Stimulated activated CD8-positive, alpha-beta memory T cell treated with anti-CD3 and anti-CD28 coated beads, Interleukin-4, amount 100 ng/mL, for 4 hours (primary cell): ENCODE measurements at places on chromosomes 2 and 18.
A peak's percentile ranks its signal among the peaks of the same experiment; 100 is the strongest.

DNA sequence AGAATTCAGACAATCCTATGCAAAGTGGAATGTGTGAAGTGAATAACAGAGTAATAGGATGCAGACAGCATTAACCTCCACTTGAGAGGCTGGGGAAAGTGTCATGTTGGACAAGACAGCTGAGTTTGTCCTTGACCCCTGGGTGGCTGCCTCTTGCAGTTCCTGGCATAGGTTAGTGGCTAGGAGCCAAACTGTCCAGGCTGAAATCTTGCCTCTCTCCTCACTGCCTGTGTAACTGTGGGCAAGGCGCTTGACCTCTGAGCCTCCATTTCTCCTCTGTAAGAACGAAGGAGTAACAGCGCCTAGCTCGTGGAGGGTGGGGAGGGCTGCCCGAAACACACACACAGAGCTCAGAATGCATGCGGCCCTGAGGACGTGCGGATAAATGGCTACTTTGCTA lies 34.8 kb upstream of the LDLRAD4 start:
- DNase-seq: no peak

GRCh38 chr2:86292571-86293515 lies 44.6 kb downstream of the REEP1 start:
- DNase-seq: no peak

DNA sequence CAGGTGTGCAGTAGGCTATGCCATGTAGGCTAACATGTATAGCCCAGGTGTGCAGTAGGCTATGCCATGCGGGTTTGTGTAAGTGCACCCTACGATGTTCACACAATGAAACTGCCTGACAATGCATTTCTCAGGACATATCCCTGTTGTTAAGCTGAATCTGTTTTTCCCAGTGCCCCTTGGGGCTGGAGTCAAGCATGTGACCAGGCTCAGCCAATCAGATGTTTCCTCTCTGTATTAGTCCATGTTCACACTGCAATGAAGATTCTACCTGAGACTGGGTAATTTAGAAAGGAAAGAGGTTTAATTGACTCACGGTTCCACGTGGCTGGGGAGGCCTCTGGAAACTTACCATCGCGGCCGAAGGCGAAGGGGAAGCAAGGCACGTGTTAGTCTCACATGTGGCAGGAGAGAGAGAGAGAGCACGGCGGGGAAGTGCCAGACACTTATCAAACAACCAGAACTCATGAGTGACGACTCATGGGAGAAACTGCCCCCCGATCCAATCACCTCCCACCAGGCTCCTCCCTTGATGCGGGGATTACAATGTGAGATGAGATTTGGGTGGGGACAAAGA lies 24.2 kb downstream of the ITM2C start:
- no peak for DNase-seq

DNA sequence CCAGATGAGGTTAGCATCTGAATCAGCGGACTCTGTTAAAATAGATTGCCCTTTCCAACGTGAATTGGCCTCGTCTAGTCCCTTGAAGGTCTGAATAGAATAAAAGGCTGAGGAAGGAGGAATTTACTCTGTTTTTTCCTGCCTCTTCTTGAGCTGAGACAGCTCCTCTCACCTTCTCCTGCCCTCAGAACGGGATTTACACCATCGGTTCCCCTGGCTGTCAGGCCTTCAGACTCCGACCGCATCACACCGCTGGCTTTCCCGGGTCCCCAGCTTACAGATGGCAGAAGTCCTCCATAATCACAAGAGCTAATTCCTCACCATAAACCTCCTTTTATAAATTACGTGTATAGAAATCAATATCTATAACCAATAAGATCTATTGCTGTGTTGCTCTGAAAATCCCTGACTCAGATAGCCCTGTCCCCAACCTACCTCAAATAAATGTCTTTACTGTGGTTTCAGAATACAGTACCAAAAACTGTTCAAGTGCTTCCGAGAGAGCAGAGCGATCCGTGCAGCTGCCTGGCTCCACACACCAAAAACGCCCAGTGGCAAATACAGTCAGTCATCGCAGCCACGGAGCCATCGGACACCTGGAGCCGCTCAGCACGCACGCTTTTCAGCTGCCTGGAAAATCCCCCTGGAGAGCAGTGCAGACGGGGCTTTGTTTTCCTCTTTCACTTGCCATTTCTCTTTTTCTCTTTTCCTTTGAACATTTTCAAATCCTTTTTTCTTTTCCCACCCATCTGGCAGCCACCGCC lies 196.9 kb downstream of the NRP2 start:
- no peak for DNase-seq

GRCh38 chr2:196289000-196289399 lies 117.6 kb upstream of the STK17B start:
- no peak for DNase-seq

DNA sequence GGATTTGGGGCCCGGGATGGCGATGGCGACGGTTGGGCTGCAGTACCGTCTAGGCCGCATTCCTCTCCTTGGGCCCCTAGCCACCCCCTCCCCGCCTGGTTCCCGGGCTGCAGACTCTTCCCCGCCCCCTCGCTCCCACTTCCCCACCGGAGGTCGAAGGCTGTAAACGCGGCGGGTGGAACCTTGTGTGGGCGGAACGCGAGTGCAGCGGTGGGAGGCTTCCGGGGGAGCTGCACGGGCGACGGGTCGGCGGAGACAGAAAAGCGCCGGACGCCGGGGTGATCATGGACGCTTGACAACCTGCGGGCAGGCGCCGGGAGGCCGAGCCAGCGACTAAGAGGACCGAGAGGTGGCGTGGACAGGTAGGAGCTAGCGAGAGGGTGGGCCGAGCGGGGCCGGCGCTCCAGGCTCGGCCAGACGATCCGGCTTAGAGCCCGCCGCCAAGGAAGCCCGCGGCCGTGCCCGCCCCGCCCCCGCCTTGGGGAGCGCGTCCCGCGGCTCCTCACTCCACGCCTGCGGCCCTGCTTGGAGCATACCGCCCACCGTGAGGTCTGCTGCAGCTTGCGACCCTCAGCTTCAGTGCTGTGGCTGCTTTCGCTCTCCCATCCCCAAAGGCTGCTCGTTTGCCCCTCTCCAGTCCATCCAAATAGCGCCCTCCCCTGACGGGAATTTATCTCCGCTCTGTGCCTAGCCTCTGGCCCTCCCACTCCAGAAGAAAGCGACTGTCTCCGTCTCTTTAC lies at the start of gene COPS7B:
COPS7B (plus strand) TSS at position 269 of the 740 bp plus-strand sequence. CDS start 2,126 bp downstream, outside the sequence.
- DNase-seq: peak; percentile 68

- no peak for DNase-seq
These were observed 909.2 kb upstream of the FANCL start for GRCh38 chr2:59150217-59150849.

GRCh38 chr2:181973171-181973783 lies 12.4 kb upstream of the PPP1R1C start:
- no peak for DNase-seq

DNA sequence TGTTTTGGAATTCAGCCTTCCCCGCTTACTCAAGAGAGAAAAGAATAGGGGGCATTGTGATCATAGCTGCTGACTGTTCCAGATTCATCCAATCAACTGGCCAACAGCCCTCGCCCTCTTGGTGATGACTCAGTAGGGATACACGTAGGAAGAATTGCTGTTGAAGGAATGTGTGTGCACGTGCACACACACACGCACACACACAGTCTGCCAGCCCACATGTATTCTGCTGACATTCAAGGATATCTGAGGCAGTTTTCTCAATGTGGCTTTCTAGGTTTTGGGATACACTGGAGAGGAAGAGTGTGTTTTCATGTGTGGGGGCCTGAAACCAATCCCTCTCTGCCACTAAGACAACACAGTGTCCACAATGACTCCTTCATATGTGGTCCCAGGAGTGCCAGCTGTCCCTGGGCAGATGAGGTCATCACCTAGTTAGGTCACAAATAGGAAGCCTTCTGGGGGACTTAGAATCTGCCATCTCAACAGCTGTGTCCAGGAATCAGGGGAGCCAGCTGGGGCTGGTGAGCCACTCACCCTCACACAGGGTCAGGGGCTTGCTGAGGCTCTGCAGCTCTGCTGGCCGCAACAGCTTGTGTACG lies 352.6 kb downstream of the SS18 start:
- no peak for DNase-seq

DNA sequence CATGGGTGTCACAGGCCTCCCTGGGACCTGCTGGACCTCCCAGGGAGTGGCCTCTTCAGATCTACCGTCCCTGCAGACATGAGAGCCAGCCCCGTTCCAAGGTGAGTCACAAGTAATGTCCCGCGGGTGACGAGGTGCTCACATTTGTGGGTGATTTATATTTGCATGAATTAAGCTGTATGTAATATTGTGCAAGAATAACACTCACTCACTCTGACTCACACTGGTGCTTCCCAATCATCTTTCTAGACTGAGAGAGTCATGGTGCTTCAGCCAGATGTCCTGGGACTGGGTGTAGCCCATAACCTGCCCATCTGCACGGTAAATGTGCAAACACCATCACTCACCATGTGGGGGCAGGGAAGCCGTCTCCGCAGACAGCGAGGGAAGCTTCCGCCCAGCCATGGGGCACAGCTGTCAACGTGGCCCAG lies 347.5 kb upstream of the SALL3 start:
- DNase-seq: no peak

DNA sequence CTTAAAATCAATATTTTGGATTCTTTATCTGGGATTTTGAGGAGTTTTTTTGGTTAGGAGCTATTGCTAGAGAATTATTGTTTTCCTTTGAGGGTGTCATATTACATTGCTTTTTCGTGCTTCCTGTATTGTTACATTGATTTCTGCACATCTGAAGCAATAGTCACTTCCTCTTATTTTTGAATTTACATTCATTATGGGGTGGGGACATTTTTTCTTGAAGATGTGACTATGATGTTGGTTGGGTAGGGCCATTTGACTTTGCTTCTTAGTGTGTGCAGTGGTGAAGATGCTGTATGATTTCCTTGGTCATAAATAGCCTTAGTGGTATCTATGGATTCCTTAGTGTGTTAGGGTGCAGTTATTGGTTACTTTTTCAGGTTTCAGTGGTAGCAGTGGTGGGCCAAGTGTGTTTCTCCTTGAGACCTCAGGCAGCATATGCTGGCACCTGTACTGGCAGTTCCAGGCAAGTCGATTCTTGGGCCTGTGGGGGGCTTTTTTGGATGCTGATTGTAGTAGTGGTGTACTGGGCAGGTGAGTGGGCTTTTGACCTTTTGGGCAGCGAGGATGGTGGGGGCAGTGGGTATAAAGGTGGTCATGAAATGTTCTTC lies 61.8 kb downstream of the ARHGAP25 start:
- no peak for DNase-seq

DNA sequence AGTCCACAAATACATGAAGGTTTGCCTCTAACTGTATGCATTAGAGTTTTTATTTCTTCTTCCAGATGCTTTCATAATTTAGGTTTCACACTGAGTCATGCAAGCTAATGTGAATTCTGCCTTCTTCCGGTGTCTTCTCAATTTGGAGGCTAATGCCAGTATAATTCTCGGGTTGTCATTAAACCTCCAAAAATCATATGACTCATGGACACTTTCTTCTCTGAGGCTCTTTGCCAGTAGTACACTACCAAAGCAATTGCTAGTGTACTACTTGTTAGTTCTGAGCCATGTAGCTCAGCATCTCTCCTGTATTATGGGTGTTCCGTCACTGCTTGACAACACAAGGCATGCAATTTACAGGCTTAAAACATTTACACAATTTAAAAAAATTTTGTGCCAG lies 137.1 kb downstream of the VWC2L start:
- no peak for DNase-seq
